Astrocyte (in vitro differentiated cells and primary cell): ENCODE measurements at places on chromosomes 6 and 20.
A peak's percentile ranks its signal among the peaks of the same experiment; 100 is the strongest.

DNA sequence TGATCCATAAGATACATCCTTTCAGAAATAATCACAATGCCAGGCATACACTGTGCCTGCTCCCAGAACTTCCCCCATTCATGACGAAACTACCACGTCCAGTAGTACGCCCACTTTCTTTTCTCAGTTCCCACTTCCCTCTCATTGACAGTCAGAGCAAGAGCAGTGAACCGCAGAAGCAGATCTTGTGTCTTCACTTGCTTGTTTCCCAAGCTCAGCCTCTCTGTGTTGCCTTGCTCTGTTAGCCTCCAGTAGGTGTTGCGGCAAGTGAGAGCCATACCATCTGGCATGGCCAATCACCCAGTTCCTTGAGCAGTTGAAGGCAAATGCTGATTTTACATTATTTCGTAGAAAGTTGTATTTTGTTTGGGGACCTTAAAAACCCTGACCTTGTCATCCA, 11.7 kb downstream of the UST start:
- DNase-seq = no peak

GRCh38 chr6:41318261-41318653, 17.2 kb upstream of the NCR2 start:
- no peak for DNase-seq

- no peak for DNase-seq
These were observed 40.4 kb upstream of the GFRAL start for GRCh38 chr6:55286824-55287223.

DNA sequence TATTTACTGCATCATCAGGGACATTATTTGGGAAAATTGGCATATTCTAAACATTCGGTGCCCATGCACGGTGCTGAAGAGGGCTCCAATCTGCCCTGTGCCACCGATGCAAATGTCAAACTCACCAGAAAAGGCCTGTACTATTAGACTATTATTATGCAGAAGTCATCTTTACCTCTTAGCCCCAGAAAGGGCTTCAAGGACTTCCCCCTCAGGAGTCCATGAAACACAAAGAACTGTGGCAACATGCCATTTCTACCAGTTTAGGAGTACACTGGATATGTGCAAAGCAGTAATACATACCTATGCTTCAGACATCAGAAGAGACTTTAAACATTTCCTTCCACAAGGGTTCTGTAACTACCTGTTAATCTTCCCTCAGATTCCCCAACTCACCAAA, 8.6 kb downstream of the DIDO1 start:
- DNase-seq = no peak

DNA sequence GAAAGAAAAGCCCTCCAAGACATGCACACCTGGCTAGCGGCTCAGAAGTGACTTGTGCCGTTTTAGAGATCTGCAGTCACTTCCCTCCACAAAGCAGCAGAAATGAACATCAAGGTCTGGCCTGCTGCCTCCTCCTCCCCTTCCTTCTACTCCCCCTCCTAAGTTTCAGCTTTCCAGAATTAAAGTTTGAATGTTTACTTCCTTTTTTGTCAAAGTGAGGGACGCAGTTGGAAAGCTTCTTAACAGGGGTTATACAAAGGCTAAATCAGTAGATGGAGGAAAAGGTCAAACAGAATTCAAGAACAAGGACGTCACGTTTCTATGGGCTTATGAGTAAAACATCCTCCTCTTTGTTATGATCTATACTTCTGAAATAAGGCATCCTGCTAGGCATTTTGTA, 227.7 kb downstream of the SLC35F1 start:
- no peak for DNase-seq

- no peak for DNase-seq
These were observed 246.9 kb upstream of the ZFP64 start for GRCh38 chr20:52438326-52438963.

- no peak for DNase-seq
These were observed 153.9 kb upstream of the ENPP5 start for GRCh38 chr6:46324706-46325105.

DNA sequence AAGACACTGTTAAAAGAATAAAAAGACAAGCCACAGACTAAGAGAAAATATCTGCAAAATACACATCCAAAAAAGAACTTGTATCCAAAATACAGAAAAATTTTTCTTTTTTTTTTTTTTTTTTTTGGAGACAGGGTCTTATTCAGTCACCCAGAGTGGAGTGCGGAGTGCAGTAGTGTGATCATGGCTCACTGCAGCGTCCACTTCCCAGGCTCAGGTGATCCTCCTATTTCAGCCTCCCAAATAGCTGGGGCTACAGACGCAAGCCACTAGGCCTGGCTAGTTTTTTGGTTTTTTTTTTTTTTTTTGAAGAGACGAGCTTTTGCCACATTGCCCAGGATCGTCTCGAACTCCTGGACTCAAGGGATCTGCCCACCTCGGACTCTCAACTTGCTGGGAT, 3.1 kb downstream of the ZUP1 start:
- no peak for DNase-seq

- peak; percentile 19 for DNase-seq
These were observed 168.2 kb upstream of the FOXQ1 start for GRCh38 chr6:1143655-1144054.

DNA sequence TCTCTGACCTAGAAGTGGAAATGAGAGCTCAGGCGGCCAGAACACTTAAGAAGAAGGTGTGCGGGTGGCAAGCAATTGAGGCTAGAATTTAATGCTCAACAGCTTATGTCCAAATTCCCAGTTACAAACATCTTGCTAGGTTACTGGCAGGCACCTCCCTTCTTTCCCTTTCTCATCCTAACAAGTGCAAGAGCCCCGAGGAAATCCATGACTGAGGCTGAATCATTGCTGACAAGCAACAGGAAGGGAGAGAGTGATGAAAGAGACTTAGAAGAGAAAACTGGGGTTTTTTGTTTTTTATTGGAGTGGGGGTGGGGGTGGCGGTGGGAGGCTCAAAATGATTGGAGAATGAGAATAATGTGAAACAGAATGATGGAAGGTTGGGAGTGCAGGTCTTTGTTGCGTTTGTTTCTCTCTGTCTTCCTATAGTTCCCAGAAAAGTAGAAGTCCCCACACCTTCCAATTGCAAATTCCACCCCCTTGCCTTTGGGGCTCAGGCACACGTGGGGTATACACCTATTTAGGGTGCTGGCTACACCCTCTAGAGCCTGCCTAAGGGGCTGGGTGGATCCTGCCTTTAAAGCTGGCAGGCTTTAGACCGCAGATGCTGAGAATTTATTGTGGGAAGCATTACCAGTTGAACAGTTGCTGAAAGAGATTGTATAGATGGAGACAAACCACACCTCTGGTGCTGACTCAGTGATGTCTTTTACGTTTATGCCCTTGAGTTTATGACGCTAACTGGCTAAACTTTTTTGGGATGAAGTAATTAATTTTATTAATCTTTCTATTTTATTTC, 1.4 kb downstream of the FAM83B start:
- peak; percentile 10 for DNase-seq

- DNase-seq = peak; percentile 26
These were observed 97.7 kb downstream of the SYCP2 start for GRCh38 chr20:59835448-59836395.

DNA sequence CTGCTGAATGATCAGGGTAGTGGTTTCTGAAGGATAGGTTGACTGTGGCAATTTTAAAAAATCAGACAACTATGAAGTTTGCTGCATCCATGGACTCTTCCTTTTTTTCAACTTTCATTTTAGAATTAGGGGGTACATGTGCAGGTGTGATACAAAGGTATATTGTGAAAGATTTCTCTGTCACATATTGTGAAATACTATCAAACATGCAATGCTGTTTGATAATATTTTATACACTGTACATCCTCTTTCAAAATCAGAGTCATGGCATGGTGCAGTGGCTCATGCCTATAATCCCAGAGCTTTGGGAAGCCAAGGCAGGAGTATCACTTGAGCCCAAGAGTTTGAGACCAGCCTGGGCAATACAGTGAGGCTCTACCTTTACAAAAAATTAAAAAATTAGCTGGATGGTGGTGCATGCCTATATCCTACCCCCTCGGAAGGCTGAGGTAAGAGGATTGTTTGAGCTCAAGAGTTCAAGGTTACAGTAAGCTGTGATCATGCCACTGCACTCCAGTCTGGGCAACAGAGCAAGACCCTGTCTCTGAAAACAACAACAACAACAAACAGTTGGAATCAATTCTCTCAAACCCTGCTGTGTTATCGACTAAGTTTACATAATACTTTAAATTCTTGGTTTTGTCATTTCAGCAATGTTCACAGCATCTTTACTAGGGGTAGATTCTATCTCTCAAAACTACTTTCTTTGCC, 4.6 kb downstream of the WFDC12 start:
- no peak for DNase-seq

DNA sequence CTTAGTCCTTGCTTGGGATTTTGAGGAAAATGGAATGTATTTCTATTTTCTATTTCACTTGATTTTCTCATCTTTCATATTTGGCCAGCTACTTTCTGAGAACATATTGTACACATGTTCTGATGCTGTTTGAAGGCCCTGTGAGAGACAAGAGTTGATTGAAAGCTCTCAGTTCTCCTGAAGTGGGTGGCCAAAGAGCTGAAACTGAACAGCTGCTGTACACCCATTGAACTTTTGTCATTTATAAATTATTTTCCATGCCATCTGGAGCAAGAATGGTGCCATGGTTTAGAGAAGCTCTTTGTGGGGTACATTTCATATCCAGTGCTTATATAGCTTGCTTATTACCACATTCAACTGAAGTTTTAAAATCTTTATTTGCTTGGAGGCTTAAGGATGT, 298.3 kb downstream of the PRL start:
- DNase-seq = no peak

GRCh38 chr6:37205997-37206340, 36.0 kb downstream of the PIM1 start:
- DNase-seq = no peak

GRCh38 chr6:24323632-24324337, 34.1 kb downstream of the DCDC2 start:
- DNase-seq = peak; percentile 87

- peak; percentile 70 for DNase-seq
These were observed 64.6 kb downstream of the GFOD1 start for GRCh38 chr6:13422681-13423221.

DNA sequence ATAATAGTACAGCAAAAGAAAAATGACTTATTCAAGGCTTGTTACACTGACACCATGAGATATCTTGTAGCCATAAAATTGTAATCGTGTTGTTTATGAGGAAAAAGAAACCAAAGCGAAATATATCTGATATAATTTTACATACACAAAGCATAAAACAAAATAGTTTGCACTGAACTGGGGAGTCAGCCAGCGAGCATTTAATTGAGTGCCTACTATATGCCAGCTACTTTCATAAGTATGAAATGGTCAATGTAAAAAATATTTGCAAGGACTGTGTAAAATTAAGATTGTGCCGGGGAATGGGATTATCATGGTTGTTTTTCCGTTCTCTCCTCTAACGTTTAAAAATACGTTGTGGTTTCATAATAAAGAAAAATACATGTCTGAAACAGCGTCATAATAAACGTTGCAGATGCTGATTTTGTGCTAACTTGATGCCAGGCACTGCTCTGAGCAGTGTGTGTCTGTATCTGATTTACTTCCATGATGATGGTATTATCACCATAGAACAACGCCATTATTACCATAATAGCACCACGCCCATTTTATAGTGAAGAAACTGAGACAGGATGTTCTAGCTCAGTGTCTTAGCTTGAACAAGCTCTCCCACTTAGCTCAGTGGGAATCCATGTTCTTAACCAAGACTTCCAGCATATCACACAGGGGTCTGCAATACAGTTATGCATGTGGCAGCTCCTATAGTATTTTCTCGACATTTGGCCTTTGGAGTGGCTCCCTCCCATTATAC, 144.6 kb downstream of the BCAS1 start:
- no peak for DNase-seq

DNA sequence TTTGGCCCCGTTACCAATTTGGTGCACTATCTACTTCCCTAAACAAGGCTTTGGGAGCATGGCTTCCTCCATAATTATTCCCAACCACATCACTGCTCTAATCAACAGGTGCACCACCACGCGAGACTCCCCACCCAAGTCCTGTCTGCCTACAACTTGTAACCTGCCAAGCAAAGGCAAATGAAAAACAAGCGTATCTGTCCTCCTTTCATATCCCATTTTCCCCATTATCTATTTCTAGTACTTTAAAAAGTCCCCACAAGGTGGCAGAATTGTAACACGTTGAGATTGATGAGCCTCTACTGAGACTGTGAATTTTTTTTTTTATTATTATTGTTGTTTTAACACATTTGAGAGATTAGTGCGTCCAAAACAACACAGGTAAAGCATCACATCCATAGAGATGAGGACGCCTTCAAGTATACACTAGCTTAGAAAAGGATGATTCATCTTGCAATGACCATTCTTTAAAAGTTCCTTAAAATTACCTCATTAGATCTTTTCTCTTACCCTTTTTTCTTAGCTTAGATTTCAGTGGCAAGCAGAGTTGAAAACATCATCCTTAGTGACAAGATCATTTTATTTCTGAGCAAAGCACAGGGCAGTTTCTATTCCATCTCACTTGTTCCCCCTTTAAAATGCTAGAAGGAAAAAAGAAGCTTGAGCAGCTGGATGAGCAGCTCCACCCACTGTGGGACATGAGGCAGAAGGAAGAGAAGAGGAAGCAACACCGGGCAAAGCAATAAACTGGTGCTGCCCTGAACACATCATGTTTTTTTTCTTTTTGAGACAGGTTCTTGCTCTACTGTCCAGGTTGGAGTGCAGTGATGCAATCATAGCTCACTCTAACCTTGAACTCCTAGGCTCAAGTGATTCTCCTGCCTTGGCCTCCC, 210.8 kb downstream of the ARHGAP18 start:
- DNase-seq = peak; percentile 46

GRCh38 chr6:52931351-52931750, 21.9 kb upstream of the GSTA3 start:
- DNase-seq = no peak

DNA sequence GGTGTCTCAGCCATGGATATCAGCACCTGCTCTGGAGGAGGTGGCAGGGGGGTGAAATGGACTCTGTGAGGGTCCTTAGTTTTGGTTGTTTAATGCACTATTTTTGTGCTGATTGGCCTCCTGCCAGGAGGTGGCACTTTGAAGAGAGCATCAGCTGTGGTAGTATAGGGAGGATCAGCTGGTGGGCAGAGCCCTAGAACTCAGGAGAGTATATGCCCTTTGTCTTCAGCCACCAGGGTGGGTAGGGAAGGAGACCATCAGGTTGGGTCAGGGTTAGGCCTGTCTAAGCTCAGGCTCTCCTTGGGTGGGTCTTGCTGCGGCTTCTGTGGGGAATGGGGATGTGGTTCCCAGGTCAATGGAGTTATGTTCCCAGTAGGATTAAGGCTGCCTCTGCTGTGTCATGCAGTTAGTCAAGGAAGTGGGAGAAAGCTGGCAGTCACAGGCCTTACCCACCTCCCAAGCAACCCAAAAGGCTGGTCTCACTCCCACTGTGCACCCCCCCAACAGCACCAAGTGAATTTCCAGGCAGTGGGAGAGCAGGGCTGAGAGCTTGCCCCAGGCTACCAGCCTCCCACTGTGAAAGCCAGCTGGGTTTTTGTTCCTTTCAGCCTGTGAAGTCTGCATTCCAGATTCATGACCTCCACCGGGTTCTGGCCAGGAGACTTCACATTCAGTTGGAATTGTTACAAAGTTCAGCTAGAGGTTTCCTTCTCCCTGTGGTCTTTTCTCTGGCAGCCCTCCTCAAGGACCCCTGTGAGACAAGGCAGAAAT, 5.7 kb upstream of the OSTM1 start:
- peak; percentile 40 for DNase-seq

- DNase-seq = no peak
These were observed 107.4 kb downstream of the B3GAT2 start for GRCh38 chr6:70849348-70850069.
